Activated CD4-positive, alpha-beta memory T cell treated with anti-CD3 and anti-CD28 coated beads for 36 hours (primary cell): ENCODE measurements at places on chromosomes 16 and 17.

GRCh38 chr16:55577887-55578286 lies 11.4 kb downstream of the CAPNS2 start:
- DNase-seq, result no peak

DNA sequence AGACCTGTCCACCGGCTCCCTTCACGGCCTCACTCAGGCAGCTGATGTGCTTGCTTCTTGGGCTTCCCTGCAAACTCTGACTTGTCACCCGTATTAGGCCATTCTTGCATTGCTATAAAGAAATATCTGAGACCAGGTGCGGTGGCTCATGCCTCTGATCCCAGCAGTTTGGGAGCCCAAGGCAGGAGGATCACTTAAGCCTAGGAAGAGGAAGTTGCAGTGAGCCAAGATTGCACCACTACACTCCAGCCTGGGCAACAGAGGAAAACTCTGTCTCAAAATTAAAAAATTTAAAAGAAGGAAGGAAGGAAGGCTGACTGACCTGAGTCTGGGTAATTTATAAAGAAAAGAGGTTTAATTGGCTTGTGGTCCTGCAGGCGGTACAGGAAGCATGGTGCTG lies 17.0 kb downstream of the SOST start:
- DNase-seq, result no peak

DNA sequence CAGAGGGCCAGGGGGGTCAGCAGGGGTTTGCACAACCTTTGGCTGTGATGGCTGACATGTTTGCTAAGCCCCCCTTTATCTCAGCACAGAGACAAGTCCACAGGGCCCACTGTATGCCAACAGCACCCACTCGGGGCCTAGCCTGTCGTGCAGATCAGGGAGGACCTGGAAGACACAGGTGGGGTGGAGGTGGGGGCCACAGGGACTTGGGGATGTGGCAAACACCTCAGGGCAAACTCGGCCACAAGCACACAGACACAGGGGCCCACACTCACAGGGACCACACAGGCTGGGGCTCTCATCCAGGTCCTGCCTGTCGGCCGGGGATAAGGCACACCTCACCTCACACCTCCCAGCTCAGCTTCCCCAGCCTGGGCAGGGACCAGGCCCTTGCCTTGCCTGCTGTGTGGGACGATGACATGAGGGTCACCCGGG lies 87.9 kb downstream of the C16orf78 start:
- no peak for DNase-seq

DNA sequence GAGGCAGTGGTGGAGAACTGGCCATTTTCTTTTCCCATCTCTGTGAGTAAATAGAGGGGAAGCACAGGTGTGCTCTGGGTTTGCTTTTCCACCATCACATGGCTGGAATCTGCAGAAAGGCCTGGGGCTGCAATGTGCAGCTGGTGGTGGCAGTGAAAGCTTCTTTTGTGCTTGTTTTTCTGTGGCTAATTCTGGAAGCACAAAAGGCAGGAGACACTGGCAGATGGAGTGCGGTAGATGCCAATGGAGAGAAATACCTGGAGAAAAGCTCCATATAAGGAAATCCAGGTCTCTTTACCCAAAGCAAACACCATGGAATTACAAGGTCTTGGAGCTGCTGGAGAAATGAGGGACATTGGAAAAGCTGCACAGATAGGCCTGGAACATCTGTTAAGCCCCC lies 146.9 kb downstream of the HAPSTR1 start:
- DNase-seq, result no peak

- peak; percentile 76 for DNase-seq
Measured at GRCh38 chr16:11396241-11397048, 51.2 kb downstream of the RMI2 start.

DNA sequence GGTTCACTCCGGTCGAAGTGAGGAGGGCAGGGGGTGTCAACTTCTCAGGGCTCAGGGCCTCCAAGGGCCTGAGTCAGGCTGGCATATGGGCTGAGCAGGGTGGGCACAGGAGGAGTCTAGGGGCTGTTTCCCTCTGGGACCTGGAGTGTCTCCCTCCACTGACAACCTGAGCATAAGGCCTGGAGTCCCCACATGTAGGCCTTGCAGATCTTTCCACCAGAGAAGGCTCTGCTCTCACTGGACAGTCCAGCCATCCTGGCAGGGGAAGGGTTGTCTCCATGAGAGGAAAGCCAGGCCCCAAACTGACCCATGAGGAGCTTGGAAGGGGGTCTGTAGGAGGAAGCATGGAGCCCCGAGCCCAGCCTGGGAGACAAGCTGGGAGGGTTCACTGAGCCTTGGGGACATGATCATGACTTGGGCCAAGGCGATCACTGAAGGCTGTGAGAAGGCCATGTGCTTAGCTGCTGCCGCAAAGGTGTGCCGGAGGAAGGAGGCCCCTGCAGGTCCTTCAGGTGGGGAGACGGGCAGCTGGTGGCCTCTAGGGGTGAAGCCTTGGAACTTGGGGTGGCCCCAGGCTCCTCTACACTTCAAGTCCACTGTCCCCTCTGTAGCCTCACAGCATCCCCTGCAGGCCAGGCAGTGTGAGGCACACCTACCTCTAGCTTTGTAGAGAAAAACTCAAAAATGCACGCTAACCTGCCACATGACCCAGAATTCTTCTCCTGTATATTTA lies 9.9 kb downstream of the CMTM2 start:
- peak; percentile 84 for DNase-seq

- peak; percentile 6 for DNase-seq
Measured at GRCh38 chr17:19342611-19343255, 19.8 kb downstream of the B9D1 start.
